ENCODE measurements at places on chromosomes 2 and 18.

DNA sequence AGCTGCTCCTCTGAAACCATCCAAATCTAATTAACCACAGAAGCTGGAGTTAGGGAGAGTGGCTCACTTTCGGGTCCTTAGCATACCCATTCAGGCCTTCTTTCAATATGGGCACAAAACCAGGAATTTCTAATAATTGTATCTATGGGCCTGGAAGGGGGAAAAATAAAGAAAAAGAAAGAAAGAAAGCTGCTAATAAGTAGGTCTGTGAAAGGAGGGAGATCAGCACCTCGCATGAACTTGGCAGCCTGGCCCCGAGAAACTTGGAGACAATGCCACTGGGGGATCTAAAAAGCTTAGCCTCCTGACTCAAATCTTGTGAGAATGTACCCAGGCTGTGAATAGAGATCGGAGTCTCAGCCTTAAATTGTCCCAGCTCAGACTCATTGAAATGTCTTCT lies 252.1 kb upstream of the SLC14A2 start:
- no peak for DNase-seq

DNA sequence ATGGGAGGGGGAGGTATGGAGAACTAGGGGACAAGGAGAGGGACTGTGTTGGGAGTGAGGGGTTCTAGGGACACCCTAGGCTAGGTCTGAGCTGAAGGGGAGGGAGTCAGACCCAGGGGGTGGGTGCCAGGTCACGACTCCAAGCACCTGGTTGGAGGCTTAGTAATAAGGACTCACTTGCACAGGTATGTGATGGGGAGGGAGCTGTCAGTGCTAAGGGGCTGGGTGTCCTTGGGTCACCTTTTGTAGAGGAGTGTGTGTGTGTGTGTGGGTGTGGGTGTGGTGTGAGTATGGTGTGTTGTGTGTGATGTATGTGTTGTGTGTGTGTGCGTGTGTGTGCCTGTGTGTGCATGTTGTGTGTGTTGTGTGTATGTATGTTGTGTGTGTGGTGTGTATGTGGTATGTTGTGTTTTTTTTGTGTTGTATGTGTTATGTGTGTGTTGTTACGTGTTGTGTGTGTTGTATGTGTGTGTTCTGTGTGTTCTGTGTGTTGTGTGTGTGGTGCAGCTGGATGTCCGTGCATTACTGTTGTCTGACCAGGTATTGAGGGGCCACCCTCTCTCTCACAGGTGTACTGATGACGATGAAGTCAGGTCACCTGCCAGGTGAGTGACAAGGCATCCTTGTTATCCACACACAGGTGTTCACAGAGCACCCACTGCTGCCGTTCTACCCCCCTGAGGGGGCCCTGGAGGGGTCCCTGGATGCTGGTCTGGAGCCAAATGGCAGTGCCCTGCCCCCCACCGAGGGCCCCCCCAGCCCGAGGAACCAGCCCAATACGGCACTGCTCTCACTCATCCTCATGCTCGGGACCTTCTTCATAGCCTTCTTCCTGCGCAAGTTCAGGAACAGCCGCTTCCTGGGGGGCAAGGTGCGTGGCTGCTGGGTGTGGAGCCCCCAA lies 9.8 kb downstream of the SLC4A3 start:
- DNase-seq: no peak

- DNase-seq: no peak
These were observed 19.0 kb upstream of the IGFBP5 start for GRCh38 chr2:216714376-216714775.

DNA sequence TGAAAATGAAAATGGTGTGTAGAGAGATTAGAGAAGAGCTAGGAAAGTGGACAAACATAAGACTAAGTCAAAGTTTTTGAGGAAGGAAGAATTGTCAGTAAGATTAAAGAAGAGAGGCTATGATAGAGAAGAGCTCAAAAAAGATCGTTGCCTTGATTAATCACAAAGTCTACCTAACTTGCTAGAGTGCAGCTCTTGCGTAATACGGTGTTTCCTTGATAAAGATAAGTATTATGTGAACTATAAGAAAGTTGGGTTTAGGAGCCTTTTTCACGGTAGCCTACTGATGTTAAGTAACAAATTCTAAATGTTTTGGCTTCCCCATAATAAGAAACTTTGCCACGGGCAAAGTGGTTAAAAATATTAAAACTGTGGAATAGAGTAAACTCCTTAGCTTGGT lies 226.4 kb upstream of the NRXN1 start:
- no peak for DNase-seq
